ENCODE measurements at places on chromosomes 4 and X.
A peak's percentile ranks its signal among the peaks of the same experiment; 100 is the strongest.

- DNase-seq, result peak; percentile 4
Observed at GRCh38 chr4:108762559-108763225, at the start of gene ETNPPL. Gene ETNPPL (minus strand): TSS chr4:108763053. CDS start chr4:108762898, 155 bp downstream.

- DNase-seq, result no peak
Observed at GRCh38 chr4:98540803-98541202, 117.6 kb downstream of the TSPAN5 start.

DNA sequence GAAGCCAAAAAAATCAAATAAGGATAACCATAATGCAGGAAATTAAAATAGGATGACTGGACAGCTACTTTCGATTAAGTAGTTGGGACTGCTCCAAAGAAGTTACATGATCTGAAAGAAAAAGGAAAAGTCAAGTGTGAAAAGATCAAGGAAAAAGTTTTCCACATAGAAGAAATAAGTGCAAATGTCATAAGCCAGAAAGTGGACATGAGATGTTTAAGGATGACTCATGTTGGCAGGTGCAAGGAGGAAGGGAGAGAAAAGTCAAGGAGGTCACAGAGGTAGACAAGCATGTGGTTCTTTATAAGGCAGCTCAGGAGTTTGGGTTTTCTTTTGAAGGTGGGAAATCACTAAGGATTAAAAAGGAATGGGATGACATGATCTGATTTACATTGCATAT is 89.8 kb upstream of the GPRIN3 start:
- no peak for DNase-seq

DNA sequence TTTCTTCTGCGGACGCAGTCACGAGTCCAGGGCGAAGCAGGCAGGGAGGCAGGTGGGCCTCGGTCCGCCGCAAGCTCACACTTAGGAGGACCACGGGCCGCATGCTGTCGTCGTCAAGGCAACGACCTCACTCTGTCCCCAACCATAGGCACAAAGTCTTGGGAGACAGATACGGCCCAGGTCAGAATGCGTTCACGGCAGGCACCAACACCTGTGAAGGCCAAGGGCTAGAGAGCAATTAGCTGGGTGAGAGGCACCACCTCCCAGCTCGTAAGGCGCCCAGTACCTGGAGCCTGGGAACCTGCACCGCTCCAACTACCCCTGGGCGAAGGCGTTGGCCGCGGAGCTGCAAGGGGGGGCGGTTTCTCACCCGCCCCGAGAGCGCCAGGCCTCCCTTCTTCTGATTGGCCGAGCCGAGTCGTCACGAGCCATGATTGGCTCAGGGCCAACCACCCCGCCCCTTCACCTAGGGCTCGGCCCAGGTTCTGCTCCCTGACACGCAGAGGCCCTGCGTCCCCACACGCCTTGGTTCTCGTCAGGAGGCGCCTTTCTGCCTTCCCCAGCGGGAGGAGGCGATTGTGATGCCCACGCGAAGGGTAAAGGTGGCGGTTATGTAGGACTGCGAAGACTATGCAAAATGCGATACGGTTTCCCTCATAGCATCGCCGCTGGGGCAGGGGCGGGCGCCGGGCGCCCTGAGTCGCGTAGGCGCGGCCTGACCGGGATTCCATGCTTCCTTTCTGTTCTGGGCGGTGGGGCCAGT is at the start of gene CDKL2:
Gene CDKL2 (minus strand): TSS at position 355 of the 763 bp plus-strand sequence. CDS start 4,540 bp downstream, outside the sequence.
- DNase-seq, result peak; percentile 93

GRCh38 chr4:26055855-26056254 is 141.8 kb downstream of the SMIM20 start:
- no peak for DNase-seq

DNA sequence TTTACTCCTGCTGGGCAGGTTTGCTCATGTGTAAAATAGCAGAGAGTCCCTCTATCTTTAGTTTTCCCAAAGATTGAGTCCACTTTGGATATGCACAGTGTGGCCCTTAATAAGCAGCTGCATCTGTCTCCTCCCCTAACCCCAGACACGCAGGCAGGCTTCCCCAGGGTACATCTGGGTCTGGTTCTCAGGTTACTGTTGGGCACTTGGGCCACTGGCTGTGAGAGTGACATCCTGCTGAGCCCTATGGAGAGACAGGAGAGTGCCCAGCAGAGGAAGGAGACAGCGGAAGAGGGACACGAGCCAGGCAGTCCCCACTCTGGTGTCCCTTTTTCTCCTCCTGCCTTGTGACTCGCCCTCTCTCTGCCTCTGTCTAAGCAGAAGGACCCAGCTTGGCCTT is 16.0 kb downstream of the XK start:
- no peak for DNase-seq

DNA sequence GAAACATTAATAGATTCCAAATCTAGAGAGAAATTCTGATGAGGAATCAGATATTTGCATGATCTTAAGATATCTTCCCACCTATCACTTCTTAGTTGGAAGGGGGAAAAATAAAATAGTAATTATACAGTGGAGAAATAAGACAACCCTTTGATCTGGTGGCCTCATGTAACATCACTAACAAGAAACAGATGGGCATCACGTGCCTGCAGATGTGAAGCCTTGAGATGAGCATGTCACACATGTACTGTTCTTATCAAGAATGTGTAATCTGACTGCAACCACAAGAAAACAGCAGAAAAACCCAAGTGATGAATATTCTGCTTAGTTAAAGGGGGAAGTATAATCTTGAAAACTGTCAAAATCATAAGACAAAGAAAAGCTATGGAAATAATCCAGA is 31.4 kb upstream of the NKX6-1 start:
- no peak for DNase-seq

DNA sequence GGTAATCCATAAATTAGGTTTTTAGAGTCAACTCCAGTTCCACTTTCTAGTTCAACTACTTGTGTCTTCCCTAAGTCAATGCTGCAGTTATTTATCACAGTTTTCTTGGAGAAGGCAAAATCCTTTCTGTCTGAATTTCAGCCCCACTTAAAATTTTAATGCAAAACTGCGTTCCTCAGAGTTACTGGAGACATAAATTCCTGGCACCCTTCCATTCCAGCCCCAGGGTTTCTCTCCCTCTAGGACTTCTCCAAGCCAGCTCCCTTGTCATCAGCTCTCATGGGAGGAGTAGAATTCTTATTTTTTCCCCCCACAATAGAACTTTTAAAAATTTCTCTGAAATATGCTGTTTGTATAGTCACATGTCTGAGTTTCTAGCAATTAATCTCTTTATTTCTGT is 50.6 kb upstream of the PHOX2B start:
- no peak for DNase-seq

DNA sequence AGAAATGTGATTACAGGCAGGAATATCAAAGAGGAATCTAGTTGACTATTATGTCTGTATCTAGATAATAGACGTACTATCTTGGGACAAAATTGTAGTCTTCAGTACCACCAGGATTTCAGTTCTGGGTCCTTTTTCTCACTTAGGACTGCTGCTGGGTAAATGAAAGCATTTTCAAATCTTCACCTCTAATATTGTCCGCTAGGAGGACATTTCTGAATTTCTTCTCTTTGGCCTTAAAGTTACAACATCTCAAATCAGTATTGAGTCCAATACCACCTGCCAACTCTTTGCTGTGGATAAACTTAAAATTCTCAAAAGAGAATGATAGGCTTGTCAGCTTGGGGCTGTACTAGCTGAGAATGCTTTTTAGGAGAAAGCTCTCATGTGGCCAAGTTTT is 6.0 kb downstream of the FGF16 start:
- DNase-seq, result no peak

DNA sequence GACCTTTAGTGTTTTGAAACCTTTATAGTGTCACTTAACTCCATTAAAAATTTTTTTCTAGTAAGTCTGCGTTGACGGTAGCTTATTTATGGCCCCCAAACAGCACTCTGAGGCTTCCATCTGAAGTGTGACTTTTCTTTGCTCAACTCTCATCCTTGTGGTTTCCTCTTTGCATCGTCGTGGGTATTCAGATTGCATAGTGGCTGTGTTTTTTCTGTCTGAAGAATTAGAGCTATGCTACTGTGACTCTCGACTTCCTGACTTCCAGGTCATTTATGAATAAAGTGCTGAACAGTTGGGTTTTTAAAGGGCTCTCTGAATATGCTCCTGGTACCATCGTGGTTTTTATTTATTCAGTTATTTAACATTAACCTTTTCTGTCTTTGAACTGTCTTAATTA is 44.9 kb downstream of the JADE1 start:
- no peak for DNase-seq

GRCh38 chrX:74080165-74080564 is 223.8 kb upstream of the ZCCHC13 start:
- DNase-seq, result no peak

DNA sequence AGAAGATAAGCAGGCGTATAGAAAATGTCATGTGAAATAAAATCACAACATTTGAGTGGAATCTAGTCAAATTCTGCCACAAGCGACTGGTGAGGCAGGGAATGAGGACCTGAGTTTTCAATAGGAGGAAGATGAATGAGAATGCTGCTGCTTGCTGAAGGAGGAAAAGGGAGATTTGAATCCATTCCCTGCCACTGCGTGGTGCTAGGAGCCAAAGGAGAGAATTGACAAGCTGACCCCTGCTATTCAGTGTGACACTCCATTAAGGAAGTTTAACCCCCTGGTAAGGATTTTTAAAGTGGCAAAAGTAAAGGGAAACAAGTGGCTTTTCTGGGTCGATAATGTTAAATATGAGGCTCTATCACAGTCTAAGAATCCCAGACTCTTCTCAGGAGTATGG is 314.0 kb downstream of the NAF1 start:
- no peak for DNase-seq
